ENCODE measurements at places on chromosomes 2 and 18.

DNA sequence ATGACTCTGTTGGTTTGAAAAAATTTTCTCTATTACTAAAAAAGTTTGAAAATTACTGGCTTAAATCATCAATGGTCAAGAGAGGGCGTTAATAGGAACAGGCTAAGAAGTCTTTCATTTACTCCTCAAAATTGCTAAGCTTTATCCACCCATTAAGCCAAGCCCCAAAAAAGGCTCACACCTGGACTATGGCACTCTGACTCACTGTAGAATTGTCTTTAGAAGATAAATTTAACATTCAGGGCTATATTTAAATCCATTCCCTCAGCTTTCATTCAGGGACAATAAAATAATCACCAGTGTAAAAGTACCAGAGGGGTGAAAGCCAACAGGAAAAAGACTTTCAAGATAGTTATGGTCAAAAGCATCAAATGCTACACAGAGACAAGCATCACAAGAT is 80.0 kb downstream of the SESTD1 start:
- DNase-seq = no peak

DNA sequence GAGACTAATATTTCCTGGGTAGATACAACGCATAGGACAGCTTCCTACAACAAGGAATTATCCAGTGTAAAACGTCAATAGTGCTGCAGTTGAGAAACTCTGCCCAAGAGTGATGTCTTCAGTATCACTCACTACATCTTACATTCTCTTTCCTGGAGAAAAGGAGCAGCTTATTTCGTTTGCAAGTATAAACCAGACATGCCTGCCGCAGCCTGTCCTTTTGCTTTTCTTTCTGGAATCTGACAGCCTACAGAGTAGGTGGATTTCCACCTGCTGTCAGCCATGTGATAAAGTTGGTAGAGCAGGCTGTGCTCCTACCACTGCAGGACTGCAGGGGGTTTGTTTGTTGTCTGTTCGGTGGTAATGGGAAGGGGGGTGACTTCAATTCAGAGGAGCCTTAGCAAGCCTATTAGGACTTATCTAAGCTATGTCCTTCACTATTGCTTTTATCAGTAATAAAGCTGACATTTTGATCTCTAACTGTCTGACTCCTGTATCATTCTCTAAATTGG is 439.1 kb downstream of the GRB14 start:
- DNase-seq = no peak

GRCh38 chr2:220166616-220167015 is 539.2 kb downstream of the SLC4A3 start:
- DNase-seq = no peak

DNA sequence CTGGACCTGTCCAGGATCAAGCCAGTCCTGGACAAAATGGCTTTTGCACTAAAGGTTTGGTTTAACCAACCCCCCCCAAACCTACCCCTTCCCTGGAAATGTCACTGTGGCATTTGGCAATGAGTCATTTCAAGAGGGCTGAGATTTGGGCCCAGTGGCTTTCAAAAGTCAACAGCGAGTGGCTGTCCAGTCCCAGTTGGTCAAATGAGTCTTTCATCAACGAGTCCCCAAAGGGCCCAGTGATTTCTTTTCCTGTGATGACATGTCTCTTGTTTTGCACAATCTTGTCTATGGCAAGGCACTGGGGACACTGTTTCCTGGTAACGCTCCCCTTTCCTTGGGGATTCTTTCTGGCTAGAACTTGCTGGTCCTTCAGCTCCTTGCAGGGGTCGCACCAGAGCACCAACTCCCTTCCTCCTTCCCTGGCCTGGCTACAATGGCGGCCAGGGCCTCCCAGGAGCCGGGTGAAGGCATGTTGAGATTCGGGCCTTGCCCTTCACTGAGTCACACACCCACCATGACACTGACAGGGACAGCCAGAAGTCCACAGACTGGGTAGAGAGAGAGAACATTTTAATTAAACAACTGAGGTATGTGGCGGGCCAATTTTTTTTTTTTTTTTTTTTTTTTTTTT is 87.2 kb downstream of the SMAD7 start:
- no peak for DNase-seq

GRCh38 chr2:188326669-188327301 is 35.1 kb downstream of the GULP1 start:
- no peak for DNase-seq

DNA sequence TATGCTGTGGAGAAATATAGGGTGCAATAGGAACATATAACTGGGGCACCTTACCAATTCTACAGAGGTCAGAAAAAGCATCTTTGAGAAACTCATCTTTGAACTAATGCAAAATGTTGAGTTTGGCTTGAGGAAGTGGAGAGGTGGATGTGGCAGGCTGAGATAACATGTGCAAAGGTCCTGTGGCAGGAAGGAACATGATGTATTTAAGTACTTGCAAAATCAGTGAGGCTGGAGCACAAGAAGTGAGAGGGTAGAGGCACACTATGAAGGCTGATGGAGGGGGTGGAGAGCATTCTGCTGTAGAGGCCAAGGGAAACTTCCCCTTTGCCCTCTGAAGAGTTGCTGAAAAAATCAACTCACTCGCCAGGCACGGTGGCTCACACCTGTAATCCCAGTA is 14.7 kb upstream of the RAB1A start:
- DNase-seq = no peak

- no peak for DNase-seq
Measured at GRCh38 chr2:145012214-145012670, 492.3 kb upstream of the ZEB2 start.

GRCh38 chr2:37568565-37568964 is 102.9 kb downstream of the CDC42EP3 start:
- DNase-seq = no peak

GRCh38 chr2:86790676-86791572 is at the start of gene CD8A:
TSS of gene CD8A (minus strand) at chr2:86790913. CDS start at chr2:86790825, 88 bp downstream.
- no peak for DNase-seq

DNA sequence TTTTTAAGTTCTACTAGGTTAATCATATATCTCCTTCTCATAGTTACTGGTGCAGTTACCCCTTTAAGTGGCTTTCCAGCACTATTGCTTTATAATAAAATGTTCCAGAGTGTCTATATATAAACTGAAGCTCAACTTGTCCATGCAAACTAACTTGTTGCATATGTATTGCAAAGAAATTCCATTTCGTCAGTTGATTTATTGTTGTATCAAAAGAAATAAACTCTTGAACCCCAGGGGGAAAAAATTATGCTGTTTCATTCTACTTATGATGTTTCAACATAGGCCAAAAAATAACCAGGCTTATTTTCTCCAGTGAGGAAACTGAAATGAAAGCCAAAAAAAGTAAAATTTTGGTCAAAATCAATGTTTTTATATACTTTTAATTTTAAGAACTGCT is 491.9 kb downstream of the NR4A2 start:
- DNase-seq = no peak

GRCh38 chr2:66536997-66537396 is 102.1 kb downstream of the MEIS1 start:
- DNase-seq = no peak

DNA sequence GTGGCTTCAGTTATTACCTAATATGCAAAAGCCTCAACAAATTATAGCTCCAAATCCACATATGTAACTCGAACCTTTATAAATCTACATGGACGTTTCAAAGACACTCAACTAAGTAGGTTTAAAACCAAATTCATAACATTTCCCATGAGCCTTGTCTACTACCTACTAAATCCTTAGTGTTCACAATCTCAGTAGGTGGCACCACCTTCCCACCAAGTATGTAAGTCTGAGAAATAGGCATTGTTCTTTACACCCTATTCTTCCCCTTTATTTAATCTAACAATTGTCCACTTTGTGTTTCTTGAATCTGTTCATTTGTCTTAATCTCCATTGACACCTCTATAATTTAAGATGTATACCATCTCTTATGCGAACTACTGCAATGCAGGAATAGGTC is 4.6 kb downstream of the PIGN start:
- DNase-seq = no peak

DNA sequence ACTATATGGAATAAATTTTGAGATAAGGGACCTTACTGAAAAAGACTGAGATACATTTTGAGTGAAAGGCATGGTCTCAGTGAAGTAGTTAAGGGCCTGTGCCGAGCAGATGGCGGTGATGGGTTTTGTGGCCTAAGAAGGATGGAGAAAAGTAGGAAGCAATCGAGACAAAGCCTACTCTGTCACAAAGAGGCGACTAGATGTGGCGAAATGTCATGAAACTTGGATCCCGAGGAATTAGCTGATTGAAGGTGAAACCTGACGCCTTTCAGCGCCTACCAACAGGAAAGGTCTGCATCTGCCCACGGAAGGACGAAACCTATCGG is 558 bp upstream of the CEP192 start:
- no peak for DNase-seq

GRCh38 chr2:121902171-121902591 is 146.7 kb downstream of the TSN start:
- no peak for DNase-seq

GRCh38 chr2:29213888-29214291 is 98.7 kb downstream of the CLIP4 start:
- no peak for DNase-seq

DNA sequence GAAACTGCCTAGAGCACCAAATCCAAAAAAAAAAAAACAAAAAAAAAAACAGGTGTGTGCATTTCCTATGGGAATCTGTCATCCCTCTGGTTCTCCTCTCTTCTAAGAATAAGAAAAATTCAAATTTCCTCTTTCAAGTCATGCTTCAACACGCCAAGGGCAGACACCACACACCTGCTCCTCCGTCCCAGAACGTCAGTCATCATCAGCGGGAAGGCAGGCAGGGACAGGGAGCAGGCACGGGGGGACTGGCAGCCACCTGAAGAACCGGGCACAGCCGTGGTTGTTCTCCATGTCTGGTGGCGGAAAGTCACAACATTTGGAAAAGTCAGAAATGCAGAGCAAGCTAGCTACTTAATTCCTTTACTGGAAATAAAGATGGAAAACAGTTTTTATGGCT is 214.8 kb downstream of the IKZF2 start:
- no peak for DNase-seq

DNA sequence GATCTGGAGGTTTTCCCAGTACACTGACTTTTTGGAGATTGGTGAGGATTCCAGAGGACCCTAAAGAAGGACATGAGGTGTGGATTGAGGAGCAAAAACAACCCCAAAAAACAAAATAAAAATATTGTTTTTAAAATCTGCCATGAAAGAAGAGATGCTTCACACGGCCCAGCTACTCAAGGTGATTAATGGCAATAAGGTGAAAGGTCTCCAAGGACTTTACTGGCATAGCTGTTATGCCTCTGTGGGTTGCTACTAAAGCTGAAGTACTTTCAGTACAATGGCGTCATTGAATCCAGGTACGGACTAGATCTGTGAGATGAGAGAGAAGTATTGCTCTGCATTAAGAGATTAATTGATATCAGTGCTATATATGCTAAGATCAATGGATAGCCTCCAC is 606.4 kb downstream of the TDRD15 start:
- no peak for DNase-seq

GRCh38 chr2:208101716-208102631 is 22.4 kb downstream of the CRYGD start:
- DNase-seq = no peak

GRCh38 chr18:35559867-35560266 is 21.7 kb upstream of the GALNT1 start:
- no peak for DNase-seq

DNA sequence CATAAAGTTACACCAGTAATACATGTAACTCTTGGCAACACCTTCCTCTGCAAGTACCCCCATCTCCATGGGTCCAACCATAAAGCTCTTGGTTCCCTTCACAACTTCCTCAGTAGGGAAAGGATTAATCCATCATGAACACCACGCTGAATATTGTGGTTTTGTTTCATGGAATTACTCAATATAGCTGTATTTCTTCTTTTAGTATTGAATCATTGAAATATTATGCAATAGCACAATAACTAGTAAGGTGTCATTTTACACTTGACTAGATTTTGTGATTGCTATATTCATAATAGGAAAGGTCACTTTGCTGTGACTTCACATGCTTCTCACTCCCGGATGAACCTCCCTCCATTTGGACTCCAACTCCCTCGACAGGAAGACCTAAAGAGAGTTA is 29.7 kb upstream of the PID1 start:
- DNase-seq = no peak

- no peak for DNase-seq
Measured at GRCh38 chr18:74967438-74967837, 241.5 kb downstream of the PTGR3 start.

- DNase-seq = no peak
Measured at GRCh38 chr2:110991911-110992310, 128.8 kb upstream of the BCL2L11 start.

DNA sequence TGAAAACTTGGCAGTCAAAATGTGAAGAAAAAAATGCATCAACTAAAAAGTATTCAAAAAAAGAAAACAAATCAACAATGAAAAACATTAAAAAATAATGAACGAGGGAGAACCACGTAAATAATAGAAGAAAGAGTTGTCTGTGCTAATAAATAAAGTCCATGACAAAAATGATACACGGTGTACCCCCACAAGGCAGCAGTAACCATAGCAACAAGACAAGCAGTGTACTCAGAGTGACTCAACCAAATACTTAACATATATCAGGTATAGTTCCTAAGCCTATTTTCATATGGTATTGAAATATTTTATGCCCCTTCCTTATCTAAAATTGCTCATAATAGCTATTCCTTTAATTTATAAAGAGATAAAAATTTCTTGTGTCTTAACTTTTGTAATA is 162.3 kb upstream of the TMEM200C start:
- no peak for DNase-seq

Measured in stimulated activated naive CD4-positive, alpha-beta T cell (primary cell).